ENCODE measurements at places on chromosomes 3 and 15. TPM values are rescaled to one million over a fixed set of nuclear protein-coding genes. Genes with fewer than 3 reads are reported as not detected.
A peak's percentile ranks its signal among the peaks of the same experiment; 100 is the strongest.

- H3K27me3 ChIP-seq = no peaks in the 10 kb centered on the region
- no peak overlapping the region for H3K4me3 ChIP-seq
- H3K4me1 ChIP-seq = peaks cover 48% of the 10 kb centered on the region
- no peaks in the 10 kb centered on the region for H3K36me3 ChIP-seq
- peak; percentile 66 for DNase-seq
- H3K27ac ChIP-seq = peak overlapping the region; percentile 99
Measured at GRCh38 chr3:124174910-124175874, 183.3 kb upstream of the ROPN1 start.

NR2E3 gene
- 0.18 TPM for polyA plus RNA-seq

DNA sequence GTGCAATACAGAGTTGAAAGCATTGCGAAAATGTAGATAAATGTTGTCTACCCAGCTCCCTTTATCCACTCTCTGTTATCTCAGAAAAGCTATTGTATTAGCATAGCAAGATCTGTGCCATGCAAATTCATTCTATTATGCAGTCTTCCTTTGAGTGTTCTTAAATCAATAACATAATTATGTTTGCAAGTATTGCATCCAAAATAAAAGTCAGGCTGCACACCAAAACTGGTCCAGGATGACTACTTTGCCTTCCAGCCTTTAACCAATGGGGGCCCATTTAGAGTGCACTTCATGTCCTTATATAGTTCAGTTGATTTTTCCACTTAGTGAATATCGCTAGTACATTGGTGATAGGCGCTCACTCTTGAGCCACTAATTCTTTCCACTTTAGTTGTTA, 107.4 kb upstream of the MLF1 start:
- no peak overlapping the region for H3K4me3 ChIP-seq
- H3K36me3 ChIP-seq = peaks cover 3% of the 10 kb centered on the region
- no peaks in the 10 kb centered on the region for H3K27me3 ChIP-seq
- H3K27ac ChIP-seq = no peak overlapping the region

- no peaks in the 10 kb centered on the region for H3K36me3 ChIP-seq
- peaks cover 8% of the 10 kb centered on the region for H3K4me1 ChIP-seq
- peak overlapping the region; percentile 94 for H3K27ac ChIP-seq
- no peak overlapping the region for H3K4me3 ChIP-seq
- no peaks in the 10 kb centered on the region for H3K27me3 ChIP-seq
Measured at GRCh38 chr15:100766243-100767000, 113.2 kb upstream of the ALDH1A3 start.

PIF1 gene
- polyA plus RNA-seq = 12.4 TPM

GRCh38 chr3:182730675-182731042, 62.6 kb upstream of the ATP11B start:
- H3K4me3 ChIP-seq = no peak overlapping the region
- no peak overlapping the region for H3K27ac ChIP-seq
- no peaks in the 10 kb centered on the region for H3K27me3 ChIP-seq
- H3K4me1 ChIP-seq = peaks cover 9% of the 10 kb centered on the region
- DNase-seq = no peak
- no peaks in the 10 kb centered on the region for H3K36me3 ChIP-seq

DNA sequence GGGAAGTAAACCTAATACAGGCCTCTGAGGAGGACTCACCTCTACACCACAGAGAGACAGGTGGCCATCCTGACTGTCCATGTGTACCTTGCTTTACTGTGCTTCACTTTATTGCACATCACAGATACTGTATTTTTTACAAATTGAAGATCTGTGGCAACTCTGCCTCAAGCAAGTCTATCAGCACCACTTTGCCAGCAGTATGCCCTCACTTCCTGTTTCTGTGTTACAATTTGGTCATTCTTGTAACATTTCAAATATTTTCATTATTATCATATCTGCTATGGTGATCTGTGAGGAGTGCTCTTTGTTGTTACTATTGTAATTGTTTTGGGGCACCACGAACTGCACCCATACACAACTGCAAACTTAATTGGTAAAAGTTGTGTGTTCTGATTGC, 78.0 kb downstream of the BBX start:
- peaks cover 8% of the 10 kb centered on the region for H3K36me3 ChIP-seq
- no peaks in the 10 kb centered on the region for H3K27me3 ChIP-seq
- H3K27ac ChIP-seq = no peak overlapping the region
- H3K4me3 ChIP-seq = no peak overlapping the region
- H3K4me1 ChIP-seq = peaks cover 7% of the 10 kb centered on the region
- DNase-seq = no peak

FANCD2OS gene
- polyA plus RNA-seq = not detected

DNA sequence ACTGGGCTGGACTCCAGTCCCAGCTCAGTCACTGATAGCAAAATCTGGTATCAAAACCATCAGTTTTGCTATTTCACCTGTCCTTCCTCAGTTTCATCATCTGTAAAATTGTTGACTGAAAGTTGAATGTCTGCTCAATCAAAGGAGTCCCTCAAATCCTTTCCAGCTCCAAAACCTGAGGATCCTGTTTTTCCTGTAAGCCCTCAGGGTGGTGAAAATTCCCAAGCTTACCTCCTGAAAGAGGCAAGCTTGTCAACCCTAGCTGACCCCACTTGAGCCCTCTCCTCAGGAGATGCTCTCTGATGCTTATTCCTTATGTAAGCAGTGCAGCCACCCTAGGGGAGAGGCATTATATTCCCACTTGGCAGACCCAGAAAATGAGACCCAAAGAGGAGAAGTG, 82.6 kb downstream of the HMG20A start:
- no peaks in the 10 kb centered on the region for H3K27me3 ChIP-seq
- H3K4me1 ChIP-seq = peaks cover 29% of the 10 kb centered on the region
- no peaks in the 10 kb centered on the region for H3K36me3 ChIP-seq
- no peak overlapping the region for H3K4me3 ChIP-seq
- DNase-seq = no peak

DNA sequence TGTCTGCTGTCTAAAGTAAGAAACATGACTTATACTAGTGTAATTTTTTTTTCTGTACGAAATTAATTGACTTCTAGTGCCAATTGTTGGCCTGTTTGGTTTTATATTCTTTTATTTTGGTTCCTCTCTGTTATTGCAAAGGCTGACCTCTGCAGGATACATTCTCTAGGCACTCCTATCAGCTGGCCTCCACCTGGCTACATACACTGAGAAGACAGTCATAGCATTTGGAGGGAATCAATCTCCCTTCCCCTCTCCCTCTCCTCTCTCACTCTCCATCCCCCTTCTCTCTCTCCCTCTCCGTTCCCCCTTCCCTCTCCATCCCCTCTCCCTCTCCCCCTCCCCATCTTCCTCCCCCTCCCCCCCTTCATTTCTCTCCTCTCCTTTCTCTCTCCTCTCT, 116.7 kb downstream of the MCTP2 start:
- H3K4me3 ChIP-seq = no peak overlapping the region
- H3K4me1 ChIP-seq = no peaks in the 10 kb centered on the region
- H3K27ac ChIP-seq = no peak overlapping the region
- no peaks in the 10 kb centered on the region for H3K27me3 ChIP-seq
- no peak for DNase-seq
- no peaks in the 10 kb centered on the region for H3K36me3 ChIP-seq

TIGIT gene
- not detected for polyA plus RNA-seq

- H3K36me3 ChIP-seq = no peaks in the 10 kb centered on the region
- no peaks in the 10 kb centered on the region for H3K27me3 ChIP-seq
- H3K27ac ChIP-seq = no peak overlapping the region
- peaks cover 8% of the 10 kb centered on the region for H3K4me1 ChIP-seq
- DNase-seq = no peak
- no peak overlapping the region for H3K4me3 ChIP-seq
Measured at GRCh38 chr3:191500892-191501291, 39.9 kb downstream of the PYDC2 start.

MESP2 gene
- polyA plus RNA-seq = 0.21 TPM

ITIH1 gene
- not detected for polyA plus RNA-seq

DNA sequence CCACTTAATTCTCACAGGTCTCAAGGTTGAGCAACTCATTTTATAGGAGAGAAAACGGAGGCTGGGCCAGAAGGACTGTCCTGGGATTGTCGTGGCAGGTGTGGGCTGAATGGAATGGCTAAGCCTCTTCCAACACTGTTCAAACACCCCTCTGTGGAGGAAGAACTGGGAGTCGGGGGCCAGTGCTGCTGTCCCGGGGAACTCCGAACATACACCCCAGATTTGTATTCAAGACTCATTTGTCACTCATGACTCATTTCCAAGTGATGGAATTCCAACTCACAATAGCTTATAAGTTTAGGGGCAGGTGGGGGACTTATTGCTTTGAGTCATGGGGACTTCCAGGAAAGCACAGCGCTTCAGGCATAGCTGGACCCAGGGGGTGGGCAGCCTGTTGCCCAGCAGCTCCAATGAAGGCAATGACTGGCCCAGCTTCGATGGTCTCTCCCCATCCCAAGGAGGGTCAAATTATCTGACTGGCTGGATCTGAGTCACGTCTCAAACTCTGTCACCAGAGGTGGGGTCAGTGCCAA, 72.5 kb downstream of the TM2D3 start:
- no peak overlapping the region for H3K4me3 ChIP-seq
- H3K27me3 ChIP-seq = no peaks in the 10 kb centered on the region
- H3K27ac ChIP-seq = no peak overlapping the region
- H3K36me3 ChIP-seq = no peaks in the 10 kb centered on the region
- no peaks in the 10 kb centered on the region for H3K4me1 ChIP-seq
- DNase-seq = no peak

GOLGA6L4 gene
- 0.94 TPM for polyA plus RNA-seq

FAM227B gene
- 5.8 TPM for polyA plus RNA-seq

DNA sequence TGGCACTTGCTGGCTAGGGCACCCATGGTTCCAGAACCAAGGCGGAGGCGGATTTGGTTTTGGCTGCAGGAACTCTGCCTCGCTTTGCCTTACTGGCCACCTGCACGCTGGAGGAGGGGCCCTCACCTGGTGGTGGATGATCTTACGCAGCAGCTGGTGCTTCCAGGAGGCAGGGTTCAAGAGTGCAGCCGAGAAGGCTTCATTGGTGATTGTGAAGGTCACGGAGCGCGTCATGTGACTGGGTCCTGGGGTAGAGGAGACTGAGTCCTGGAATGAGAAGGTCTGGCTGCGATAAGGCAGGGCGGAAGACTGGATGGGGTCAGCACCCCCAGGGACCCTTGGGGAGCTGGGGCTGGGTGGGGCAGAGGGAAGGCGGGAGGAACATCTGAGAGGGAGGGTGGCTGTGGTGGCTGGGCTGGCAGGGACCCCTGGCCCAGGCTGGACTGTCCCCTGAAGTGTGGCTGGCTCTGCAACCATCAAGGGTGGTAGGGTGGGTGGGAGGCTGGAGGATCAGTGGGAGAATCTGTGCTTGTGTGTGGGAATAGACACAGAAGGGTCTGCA, 25.8 kb upstream of the GOLGA6C start:
- no peaks in the 10 kb centered on the region for H3K4me1 ChIP-seq
- H3K36me3 ChIP-seq = no peaks in the 10 kb centered on the region
- no peak overlapping the region for H3K4me3 ChIP-seq

- no peaks in the 10 kb centered on the region for H3K4me1 ChIP-seq
- H3K27ac ChIP-seq = no peak overlapping the region
- DNase-seq = no peak
- H3K4me3 ChIP-seq = no peak overlapping the region
- no peaks in the 10 kb centered on the region for H3K27me3 ChIP-seq
- H3K36me3 ChIP-seq = no peaks in the 10 kb centered on the region
Measured at GRCh38 chr15:95149036-95149435, 917.7 kb downstream of the MCTP2 start.

CD96 gene
- polyA plus RNA-seq = 0.06 TPM

DNA sequence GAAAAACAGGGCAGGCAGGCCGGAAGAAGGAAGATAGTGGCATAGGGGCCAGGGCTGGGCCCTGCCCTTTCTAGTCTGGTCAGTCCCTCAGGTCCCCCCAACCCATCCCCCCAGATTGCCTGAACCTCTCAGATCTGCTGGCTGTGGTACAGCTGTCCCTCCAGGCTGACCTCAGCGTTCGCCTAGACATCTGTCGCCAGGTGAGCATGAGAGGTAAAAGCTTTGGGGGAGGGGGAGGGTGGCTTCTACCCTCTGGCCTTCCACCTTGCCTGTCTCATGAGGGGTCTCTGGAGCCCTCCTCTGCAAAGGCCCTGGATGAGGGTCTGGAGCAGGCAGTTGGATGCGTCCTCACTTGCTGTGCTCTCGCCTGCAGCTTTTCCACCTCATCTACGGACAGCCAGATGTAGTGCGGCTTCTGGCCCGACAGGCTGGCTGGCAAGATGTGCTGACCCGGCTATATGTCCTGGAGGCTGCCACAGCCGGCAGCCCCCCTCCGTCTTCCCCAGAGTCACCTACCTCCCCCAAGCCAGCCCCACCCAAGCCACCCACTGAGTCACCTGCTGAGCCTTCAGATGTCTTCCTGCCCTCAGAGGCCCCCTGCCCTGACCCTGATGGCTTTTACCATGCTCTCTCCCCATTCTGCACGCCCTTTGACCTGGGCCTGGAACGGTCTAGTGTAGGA, 20.2 kb downstream of the NBEAL2 start:
- DNase-seq = peak; percentile 27
- H3K4me3 ChIP-seq = no peak overlapping the region
- no peak overlapping the region for H3K27ac ChIP-seq
- peaks cover 7% of the 10 kb centered on the region for H3K36me3 ChIP-seq

COLQ gene
- 1.9 TPM for polyA plus RNA-seq

LIPH gene
- polyA plus RNA-seq = not detected

DNA sequence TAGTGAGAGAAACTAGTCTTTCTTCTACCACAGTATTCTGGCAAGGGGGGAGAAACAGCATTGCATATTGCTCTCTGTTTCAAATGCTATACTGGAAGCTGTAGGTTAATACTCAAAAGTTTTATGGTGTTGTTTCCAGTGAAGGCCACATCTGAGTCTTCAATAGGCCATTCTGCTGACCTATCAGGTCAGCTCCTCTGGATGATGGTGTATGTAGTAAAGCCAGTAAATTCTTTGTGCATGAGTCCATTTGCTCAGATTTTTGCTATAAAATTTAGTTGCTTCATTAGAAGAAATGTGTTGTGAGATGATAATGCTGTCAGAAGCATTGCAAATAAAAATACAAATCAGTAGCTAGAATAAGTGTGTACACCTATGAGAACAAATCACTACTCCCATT, 64.9 kb upstream of the RBMS3 start:
- no peak overlapping the region for H3K27ac ChIP-seq
- no peaks in the 10 kb centered on the region for H3K4me1 ChIP-seq
- H3K36me3 ChIP-seq = no peaks in the 10 kb centered on the region
- no peak for DNase-seq
- H3K4me3 ChIP-seq = no peak overlapping the region

DNA sequence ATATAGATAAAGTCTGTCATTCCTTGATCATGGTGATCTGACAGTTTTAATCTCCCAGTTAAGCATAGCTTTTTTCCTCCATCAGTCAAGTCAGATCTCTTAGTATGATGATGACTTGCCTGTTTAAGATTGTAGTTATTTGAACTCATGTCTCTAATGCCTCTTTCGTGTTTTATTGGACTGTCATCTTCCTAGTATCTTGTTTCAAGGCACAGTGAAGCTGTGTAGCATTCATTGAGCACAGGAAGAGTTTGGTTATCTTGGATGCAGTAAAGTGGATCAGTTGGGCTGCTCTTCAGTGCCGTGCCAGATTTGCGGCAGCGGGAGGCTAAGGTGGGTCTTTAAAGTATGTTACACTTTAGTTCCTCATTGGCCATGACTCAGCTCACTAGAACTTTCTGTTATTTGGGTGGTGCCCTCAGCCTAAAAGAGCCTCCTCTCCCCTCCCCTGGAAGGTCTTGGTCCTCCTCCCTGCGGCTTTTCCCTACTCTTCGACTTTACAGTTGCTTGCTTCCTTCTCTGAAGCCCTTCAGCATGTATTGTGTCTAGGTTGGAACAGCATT, 45.7 kb upstream of the SKOR1 start:
- H3K4me3 ChIP-seq = no peak overlapping the region
- no peaks in the 10 kb centered on the region for H3K36me3 ChIP-seq
- H3K4me1 ChIP-seq = peaks cover 12% of the 10 kb centered on the region
- H3K27ac ChIP-seq = no peak overlapping the region

RPUSD3 gene
- polyA plus RNA-seq = 43.4 TPM

FRMD4B gene
- polyA plus RNA-seq = 0.91 TPM

GRCh38 chr3:155608228-155608920, 136.5 kb downstream of the PLCH1 start:
- peaks cover 6% of the 10 kb centered on the region for H3K4me1 ChIP-seq
- H3K4me3 ChIP-seq = no peak overlapping the region
- no peak for DNase-seq
- H3K27ac ChIP-seq = no peak overlapping the region
- H3K36me3 ChIP-seq = no peaks in the 10 kb centered on the region

Measured in SK-N-SH (cell line).